SJSA1 (cell line): ENCODE measurements at places on chromosomes 16 and 17.

GRCh38 chr17:59893676-59894100 is 767 bp downstream of the RPS6KB1 start:
- DNase-seq = no peak

DNA sequence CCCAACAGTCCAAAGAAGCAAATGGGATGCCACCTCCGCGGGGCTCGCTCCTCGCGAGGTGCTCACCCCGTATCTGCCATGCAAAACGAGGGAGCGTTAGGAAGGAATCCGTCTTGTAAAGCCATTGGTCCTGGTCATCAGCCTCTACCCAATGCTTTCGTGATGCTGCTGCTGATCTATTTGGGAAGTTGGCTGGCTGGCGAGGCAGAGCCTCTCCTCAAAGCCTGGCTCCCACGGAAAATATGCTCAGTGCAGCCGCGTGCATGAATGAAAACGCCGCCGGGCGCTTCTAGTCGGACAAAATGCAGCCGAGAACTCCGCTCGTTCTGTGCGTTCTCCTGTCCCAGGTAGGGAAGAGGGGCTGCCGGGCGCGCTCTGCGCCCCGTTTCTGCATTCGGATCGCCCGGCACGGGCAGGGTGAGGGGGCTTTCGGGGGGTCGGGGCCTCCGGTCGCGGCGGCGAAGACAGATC is at the start of gene CDH13:
CDH13 (plus strand) TSS at position 179 of the 471 bp plus-strand sequence.
- DNase-seq = peak; percentile 59

GRCh38 chr17:39238311-39238972 is 12.7 kb upstream of the STAC2 start:
- peak; percentile 42 for DNase-seq

DNA sequence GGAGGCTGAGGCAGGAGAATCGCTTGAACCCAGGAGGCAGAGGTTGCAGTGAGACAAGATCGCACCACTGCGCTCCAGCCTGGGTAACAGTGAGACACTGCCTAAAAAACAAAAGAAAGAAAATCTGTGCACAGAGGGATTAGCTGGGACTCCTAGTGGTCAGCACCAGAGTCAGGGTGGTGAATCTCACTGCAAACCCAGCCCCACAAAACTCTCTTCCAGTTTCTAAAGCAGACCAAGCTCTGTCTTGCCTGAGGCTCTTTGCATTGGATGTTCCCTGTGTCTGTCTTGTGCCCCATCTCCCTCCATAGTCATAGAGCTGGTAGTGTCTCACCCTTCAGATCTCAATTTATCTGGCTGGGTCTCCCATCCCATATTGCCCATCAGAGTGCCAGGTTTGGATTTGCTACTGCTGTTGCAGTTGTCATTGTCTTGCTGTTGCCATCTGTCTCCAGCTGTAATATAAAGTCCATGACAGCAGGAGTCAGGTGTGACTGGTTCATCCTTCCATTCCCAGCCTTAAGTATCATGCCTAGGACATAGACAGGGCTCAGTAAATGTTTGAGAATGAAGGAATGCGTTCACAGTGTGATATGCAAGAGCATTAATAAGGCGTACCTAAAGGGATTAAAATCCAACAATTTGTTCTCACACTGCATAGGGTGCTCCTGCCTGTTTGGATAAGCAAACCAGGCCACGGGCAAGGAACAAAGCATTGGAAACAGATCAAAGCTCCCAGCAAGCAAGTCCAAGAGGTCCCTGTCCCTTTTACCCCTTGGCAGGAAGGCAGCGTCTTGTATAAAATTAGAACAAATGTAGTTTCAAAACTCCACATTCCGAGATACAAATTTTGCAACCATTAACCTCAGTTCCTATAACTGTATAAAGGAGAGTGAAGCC is 614.6 kb upstream of the CDH5 start:
- no peak for DNase-seq

DNA sequence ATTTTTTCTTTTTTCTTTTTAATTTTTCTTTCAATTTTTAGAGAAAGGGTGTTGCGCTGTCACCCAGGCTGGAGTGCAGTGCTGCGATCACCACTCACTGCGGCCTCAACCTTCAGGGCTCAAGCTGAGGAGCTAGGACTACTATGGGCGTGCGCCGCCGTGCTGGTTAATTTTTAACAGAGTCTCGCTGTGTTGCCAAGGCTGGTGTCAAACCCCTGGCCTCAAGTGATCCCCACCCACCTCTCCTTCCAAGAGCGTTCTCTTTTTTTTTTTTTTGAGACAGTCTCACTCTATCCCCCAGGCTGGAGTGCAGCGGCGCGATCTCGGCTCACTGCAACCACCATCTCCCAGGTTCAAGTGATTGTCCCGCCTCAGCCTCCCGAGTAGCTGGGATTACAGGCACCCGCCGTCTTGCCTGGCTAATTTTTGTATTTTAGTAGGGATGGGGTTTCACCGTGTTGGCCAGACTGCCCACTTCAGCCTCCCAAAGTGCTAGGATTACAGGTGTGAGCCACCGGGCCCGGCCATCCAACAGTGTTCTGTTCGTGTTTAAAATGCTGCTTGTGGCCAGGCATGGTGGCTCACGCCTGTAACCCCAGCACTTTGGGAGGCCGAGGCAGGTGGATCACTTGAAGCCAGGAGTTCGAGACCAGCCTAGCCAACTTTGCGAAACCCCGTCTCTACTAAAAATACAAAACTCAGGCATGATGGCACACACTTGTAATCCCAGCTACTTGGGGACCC is 14.5 kb upstream of the RPL13 start:
- DNase-seq = no peak
